DMS153 (cell line): ENCODE measurements at places on chromosomes 6 and 20.

- DNase-seq: no peak
Observed at GRCh38 chr20:50481741-50482140, 28.4 kb upstream of the PTPN1 start.

DNA sequence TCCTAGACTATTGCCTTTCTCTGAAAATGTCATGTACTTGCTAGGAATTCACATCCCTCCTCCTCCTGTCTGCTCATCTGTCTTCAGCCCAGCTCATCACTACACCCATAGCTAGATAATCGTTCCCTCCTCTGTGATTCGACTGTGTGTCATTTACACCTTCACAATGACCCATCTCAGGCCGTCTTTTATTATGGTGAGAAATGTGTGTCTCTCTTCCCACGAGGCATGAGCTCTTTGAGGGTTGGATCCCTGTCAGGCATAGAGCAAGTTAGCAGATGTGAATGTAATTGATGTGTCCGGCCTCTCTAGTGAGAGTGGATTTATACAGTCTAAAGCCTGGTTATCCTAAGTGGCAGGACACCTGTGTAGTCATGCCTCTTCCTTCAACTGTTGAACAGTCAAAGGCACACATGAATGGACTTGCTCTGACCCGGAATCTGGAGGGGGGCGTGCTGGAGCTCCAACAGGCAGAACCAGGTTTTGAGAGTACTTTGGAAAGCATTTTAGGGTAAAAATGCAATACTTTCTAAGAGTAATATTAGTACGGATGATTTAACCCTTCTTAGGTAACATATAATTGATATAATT is 182.1 kb downstream of the UTRN start:
- no peak for DNase-seq

GRCh38 chr20:56363491-56363890 is 4.7 kb downstream of the FAM210B start:
- DNase-seq: no peak

- DNase-seq: no peak
Observed at GRCh38 chr6:17452096-17452495, 58.7 kb downstream of the CAP2 start.

DNA sequence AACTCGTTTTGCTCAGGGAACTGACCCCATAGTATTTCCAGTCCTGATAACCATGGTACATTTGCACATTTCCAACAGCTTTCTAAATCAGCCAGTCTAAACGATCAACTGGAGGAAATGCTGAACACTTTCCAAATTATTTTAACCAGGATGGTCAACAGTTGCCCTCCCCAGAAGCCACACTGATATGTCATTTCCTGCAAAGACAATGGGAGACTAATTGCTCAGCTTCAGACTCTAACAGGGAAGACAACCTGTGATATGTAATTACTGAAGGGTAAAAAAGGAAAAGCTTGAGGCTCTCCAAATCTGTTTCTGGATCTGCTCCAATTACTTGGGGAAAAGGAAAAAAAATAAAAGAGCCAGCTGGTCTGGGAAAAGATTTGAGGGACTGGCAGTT is 88.8 kb downstream of the FYN start:
- DNase-seq: no peak

- DNase-seq: no peak
Observed at GRCh38 chr20:41178495-41178894, 41.2 kb downstream of the PLCG1 start.

DNA sequence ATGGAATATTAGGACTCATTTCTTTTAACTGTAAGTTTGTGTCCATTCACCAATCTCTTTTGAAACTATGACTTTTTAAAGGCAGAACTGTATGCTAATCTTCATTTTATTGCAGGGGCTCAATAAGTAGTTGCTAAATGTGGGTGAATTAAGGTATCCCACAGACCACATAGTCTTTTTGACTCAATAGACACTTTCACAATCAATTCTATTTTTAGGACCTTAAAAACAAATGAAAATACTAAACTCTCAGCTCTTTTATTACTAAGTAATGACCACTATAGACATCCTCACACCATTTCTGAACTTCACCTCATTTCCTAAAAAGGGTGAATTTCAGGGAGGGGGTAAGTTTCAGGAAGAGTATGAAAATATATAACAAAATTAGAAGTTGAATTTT is 106.8 kb upstream of the BEND6 start:
- no peak for DNase-seq
